ENCODE measurements at places on chromosomes 6 and 20.
A peak's percentile ranks its signal among the peaks of the same experiment; 100 is the strongest.

- DNase-seq = no peak
Observed at GRCh38 chr6:167575158-167575696, 250.3 kb downstream of the TTLL2 start.

DNA sequence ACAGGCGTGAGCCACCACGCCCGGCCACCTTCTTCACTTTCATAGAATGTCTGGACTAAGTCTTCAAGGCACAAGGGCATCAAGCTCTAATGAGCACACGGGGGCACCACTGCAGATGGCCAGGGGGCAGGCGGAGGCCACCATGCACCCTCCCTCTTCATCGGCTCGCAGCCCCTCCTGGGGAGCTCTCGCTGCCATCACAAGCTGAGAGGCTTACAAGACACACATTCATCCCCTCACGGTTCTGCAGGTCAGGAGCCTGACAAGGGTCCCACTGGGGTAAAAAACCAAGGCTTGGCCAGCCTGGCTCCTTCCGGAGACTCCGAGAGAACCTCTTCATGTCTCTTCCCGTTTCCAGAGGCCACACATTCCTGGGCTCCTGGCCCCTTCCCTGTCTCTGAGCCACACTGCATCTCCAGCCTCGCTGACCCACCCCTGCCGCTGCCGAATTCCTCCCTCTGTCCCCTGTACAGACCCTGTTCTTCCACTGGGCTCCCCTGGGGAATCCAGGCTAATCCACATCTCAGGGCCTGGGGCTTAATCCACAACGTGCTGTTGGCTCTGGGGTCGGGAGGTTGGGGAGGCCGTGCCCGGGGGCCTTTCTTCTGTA, 19.8 kb downstream of the DLL1 start:
- no peak for DNase-seq

- DNase-seq = peak; percentile 54
Observed at GRCh38 chr6:111691345-111692225, 85.9 kb upstream of the TRAF3IP2 start.

DNA sequence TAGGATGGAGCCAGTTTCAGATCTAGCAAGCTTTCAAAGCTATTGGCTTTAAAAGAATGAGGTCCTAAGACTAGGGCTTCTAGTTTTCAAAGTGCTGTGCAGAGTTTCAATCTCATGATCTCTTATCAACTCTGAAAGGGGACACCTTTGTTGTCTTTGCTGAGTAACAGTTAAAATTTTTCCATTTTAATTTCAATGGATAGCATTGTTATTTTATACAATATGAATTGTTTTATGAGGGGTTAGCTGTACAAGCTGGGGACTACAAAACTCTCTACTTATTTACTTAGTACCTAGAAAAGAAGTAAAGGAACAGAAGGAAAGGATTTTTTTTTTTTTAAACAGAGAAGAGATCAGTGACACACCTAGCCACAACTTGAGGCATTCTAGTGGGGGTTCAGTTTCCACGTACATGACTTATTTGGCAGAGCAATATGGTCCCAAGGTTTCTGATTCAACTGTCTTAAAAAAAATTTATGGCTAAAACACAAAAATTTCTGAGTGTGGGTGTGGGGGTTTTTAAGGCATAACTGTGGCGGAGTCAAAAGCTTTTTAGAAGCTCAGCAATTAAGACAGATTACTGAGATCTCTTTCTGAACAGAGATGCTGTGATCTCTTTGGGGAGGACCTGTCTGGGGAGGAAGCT, 46.1 kb upstream of the JAG1 start:
- DNase-seq = no peak

- no peak for DNase-seq
Observed at GRCh38 chr6:16723826-16724225, 37.4 kb downstream of the ATXN1 start.

- DNase-seq = no peak
Observed at GRCh38 chr6:85580118-85580877, 13.4 kb downstream of the SNX14 start.

- DNase-seq = no peak
Observed at GRCh38 chr6:128784266-128784665, 98.7 kb upstream of the LAMA2 start.

- no peak for DNase-seq
Observed at GRCh38 chr6:22925304-22925835, 356.0 kb downstream of the HDGFL1 start.

DNA sequence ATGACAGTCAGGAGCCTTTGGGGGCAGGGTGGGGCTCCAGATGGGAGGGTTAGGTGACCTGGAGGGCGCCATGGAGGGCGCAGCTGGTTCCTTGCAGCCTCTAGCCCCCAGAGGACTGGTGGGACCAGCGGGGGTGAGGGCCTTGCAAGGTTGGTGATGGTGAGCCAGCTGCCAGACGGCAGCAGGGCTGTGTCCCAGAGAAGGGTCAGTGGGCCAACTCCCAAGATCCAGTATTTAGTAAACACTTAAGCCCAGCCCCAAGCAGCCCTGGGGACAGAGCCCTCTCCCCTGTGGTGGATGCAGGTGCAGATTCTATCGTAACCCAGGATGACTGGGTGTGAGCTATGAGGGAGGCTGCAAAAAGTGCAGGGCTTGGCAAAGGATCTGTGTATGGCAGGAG, 201.5 kb upstream of the RNF24 start:
- DNase-seq = no peak

GRCh38 chr6:133274813-133275212, 33.7 kb downstream of the EYA4 start:
- DNase-seq = no peak

DNA sequence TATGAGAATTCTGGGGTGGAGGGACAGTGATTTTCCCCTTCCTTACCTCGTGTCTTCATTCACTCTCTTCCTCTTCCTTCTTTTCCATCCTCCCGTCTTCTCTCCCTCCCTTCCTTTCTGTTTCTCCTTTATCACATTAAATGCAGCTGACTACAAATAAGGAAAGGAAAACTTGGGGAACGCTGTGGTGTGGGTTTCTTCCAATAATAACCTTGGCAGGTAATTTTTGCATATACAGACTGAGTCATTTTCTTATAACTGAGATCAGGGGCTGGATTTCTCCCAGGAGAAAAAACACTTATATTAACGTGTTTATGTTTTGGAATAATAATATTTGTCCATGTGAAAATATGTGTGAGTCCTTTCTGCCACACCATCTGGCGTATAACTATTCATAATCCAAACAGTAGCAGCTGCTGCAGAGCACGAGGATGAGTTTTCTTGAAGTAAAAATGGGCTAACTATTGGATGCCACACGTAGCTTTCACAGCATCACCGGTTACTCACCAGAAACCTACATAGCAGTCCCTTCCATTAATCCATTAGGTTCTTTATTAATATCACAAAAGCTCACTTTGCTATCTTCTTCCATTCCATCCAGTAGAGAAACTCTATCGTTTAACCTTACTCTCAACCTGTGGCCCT, 139.2 kb upstream of the SASH1 start:
- DNase-seq = no peak

- DNase-seq = no peak
Observed at GRCh38 chr6:45467853-45468252, 90.1 kb upstream of the SUPT3H start.

GRCh38 chr20:53691811-53692192, 98.2 kb upstream of the ZNF217 start:
- no peak for DNase-seq

- DNase-seq = no peak
Observed at GRCh38 chr20:20216941-20217340, 151.0 kb upstream of the INSM1 start.

DNA sequence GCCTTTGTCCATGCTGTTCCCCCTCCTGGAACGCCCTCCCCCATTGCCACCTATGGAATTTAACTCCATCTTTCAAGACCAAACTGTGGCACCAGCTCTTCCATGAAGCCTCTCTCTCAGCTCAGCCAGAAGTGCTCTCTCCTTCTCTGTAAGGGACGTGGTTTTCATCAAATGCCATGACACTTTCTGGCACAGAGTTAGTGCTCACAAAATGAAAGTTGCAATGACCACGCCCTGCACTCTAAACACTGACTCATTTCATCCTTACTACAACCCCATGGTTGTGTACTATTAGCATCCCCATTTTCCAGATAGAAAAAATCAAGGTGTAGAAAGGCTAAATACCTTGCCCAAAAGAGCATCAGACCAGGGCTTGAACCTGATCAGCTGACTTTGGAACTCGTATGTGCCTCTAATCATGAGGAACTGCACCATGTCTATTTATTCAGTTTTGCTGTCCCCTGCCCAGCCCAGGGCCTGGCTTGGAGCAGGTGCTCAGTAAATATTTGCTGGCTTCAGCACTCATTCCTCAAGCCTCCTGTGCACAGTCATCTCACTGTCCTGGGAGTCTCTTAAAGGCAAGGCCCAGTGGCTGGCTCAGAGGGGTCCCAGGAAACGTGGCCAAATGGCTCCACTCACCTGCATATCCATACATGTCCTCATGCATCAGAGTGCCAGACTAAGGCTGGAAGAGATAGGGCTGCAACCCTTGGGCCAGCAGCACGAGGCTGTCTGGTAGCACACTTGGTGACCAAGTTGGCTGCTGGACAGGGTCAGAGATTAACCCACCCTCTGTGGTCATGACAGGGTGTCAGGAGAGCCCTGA, 77.9 kb downstream of the MRPL14 start:
- DNase-seq = no peak

DNA sequence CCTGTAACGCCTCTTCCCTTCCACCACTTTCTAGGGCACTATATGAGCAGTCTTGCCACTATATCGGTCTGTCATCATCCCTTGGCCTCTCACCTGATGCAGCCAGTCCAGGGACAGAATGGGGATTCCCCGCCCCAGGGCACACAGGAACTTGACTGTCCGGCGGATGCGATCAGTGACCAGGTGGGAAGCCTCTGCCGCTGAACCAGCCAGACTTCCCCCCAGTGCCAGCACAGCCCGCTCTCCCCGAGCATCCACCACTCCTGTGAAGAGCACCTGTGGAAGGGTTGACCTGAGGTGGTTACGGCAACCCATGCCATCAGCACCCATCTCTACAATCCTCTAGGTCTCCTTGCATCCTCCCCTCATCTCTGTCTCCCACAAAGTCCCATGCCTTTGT, 12.2 kb upstream of the NRM start:
- DNase-seq = no peak

DNA sequence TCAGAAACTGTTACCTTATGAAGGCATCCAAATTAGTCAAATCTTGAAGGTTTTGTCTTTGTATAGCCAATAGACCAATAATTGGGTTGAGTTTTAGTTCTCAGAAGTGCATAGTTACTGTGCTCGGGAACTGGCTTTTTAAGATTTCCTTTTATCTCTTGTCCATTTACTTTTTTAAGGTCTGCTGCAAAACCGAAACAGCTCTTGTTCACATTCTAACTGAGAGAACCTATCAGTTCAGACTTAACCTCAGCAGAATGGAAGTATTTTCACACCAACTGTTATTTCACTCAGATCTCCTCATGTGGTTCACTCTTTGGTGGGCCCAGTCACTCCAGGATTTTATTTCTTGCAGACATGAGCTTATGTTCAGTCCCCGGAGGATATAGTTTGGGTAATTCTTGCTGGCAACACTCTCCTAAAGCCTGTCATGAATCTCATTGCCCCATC, 55.5 kb downstream of the TPBG start:
- no peak for DNase-seq

DNA sequence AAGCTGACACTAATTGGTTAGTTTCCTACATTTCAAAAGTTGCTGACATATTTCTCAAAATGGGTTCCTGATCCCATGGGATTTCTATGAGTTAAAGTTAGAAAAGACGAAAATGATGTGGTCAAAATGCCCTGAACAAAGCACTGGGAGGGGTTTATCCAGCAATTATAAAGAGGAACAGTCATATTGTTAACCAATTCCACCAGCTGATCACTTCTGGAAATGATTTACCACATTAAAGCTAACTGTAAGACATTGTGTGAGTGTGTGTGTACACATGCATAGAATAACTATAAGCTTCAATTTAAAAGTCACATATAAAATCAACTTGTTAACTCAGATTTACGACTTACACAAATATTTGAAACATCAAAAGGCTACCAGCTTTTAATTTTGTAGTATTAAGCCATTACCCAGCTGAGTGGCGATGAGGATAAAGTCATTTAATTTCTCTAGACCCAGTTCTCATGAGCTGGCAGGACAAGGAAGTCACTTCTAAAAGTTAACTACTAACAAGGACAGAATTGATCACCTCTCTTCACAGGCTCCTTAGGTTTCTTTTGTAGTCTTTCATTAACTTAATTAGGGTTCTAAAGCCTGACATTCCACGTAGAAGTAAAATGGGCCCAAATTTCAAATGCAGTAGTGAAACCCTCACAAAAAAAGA, 40.4 kb downstream of the MAN1A1 start:
- DNase-seq = no peak

DNA sequence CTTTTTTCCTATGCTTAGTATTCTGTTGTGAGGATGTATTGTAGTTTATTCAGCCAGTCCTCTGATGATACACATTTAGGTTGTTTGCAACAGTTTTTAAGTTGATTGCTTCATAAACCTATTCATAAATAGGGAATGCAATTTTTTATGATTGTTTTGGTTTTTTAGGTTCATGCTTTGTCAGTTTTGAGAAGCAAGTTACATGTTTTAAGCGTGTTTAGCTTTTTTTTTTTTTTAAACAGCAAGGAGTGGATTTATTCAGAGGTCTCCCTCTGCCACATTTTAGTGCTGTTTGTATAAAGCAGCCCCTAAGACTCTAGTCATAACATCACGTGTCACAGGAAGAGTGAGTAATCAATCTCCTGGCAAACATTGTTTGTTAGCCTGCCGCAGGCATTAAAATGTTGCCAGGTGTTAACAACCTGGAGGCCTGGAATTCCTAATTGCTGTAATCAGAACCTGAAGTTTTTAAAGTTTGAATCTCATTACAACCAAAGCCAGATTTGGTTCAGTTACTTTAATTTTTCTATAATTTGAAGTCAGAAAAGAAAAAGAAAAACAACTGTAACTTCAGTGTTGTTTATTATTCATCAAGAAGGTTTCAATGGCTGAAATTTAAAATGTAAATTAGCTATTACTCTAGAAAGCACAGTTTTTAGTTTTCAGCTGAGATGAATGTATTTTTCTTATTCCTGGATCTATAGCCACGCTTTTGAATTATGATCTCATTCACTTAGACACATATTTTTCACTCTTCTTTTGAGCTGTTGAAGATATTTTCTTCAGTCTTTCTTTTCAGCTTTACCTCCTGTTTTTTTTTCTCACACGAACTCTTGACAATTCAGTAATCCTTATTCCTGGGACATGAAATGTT, 59.2 kb downstream of the KCNS1 start:
- no peak for DNase-seq

GRCh38 chr6:21842875-21843645, 249.5 kb downstream of the SOX4 start:
- DNase-seq = no peak

GRCh38 chr6:143135797-143136561, 75.3 kb downstream of the AIG1 start:
- no peak for DNase-seq

DNA sequence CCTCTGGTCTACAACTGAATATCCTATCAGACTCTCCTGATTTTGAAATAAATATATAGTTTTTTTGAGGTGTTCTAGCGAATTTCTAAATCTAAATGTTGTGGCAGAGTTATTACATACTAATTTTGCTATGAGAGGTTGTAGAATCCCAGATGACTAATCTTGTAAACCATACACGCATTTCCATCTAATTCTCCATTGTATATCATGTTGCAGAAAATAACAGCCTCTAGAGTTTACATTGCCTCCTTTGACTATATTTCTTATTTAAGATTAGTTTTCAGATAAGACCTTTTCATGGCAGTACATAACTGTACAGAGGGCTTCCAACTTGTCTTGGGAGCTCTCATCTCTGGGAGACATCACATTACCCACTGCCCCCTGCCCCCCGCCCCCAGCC, 22.9 kb downstream of the PTPN1 start:
- no peak for DNase-seq

GRCh38 chr6:31079656-31080261, 32.6 kb downstream of the C6orf15 start:
- DNase-seq = peak; percentile 85

GRCh38 chr6:42533794-42534193, 30.0 kb upstream of the UBR2 start:
- no peak for DNase-seq

Data from Ammon's horn (tissue), 1 donor.